SJCRH30 (cell line): ENCODE measurements at places on chromosomes 7 and 10. TPM values are rescaled to one million over a fixed set of nuclear protein-coding genes. Genes with fewer than 3 reads are reported as not detected.

DNA sequence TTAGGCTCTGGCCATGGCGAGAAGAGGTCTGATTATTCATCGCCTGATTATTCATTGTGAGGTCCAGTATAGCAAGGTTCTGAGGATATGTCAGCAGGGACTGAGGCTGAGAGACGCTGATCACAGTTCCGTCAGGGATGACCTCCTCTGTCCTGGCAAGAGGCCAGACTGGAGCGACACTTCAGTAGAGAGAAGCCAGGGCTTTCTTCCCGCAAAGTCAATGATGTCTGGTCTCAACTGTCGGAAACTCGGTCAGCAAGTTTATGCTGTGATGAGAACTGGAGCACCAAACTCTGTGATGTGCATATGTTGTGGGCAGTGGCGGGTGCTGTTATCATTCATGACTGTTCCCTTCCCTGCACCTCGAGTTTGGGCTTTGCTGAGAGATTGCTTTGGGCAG lies 29.0 kb upstream of the GNA12 start:
- no peak for DNase-seq

Gene EPHB4
- total RNA-seq: 61.7 and 62.3 TPM in 2 replicates

Gene LIPF
- not detected in 2 replicates for total RNA-seq

GRCh38 chr7:64630496-64630895 lies 35.4 kb upstream of the ZNF107 start:
- DNase-seq: peak; percentile 57

- DNase-seq: no peak
Observed at GRCh38 chr7:87404674-87405073, 59.2 kb downstream of the CROT start.

Gene HOXA10
- 16.2 and 17.2 TPM in 2 replicates for total RNA-seq

GRCh38 chr10:35875016-35875676 lies 233.1 kb upstream of the FZD8 start:
- peak; percentile 38 for DNase-seq

Gene CNPY1
- not detected in 2 replicates for total RNA-seq

GRCh38 chr7:81002421-81002820 lies 83.6 kb upstream of the SEMA3C start:
- DNase-seq: no peak

Gene PNLIPRP3
- 0.10 TPM in 1 of 2 replicates, not detected in the other for total RNA-seq

DNA sequence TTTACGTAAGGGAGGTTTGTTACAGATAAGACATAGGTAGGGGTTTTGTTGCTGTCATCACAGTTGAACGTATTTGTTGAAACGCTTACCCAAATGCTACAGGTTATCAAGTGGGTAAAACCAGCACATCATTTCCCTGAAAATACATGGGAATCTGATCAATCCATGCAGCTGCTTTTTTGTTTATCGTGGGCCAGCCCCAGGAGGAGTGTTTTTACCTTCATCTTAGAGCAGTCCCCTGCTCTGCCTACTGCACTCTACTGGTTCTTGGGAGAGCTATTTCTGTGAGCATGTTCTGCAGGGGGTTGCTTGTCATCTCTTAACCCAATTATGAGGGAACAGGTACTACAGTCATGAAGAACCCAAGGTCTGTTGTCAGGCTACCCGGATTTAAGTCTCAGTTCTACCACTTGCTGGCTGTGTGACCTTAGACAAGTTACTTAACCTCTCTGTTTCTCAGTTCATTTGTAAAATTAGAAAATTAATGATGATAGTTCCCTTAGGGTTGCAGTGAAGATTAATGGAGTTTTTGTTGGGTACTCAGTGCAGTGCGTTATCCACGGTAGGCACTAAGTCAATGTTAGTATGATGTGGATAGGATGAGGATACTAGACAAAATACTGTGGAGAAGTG lies 15.0 kb downstream of the MTURN start:
- no peak for DNase-seq

DNA sequence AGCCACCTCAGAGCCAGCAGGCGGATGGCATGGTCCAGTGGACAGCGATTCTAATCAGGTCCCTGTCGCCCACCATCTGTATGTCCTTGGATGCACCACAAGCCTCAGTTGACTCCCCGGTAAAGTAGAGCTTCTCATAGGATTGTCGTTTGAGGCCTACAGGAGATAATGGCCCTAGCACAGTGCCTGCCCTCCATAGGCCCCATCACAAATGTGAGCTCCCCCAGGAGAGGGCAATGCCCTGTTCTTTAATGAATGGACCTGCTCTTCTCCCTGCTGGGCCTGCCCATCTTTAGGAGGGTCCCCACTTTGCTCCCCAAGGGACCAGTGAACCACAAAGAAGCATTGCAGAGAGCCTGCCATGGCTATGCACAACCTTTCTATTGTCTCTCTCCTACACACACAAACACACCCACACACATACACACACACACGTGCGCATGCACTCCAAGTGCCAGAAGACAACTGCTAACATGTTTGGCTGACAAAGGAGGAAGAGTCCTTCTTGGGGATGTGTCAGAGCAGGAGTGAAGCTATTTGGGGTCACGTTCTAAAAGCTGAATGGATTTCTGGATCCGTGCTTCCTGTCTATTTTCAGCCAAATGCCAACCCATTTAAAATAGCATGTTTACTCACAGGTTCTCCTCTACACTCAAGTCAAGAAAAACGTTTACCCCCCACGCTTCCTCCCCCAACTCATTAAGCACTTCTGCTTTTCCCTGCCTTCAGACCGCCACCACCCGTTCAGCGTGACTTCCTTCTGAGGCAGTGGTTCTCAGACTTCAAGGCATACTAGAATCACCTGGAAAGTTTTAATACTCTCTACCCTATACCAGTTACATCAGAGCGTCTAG lies 196.1 kb downstream of the GRID1 start:
- no peak for DNase-seq

- no peak for DNase-seq
Observed at GRCh38 chr10:132753596-132753995, 32.4 kb downstream of the NKX6-2 start.

DNA sequence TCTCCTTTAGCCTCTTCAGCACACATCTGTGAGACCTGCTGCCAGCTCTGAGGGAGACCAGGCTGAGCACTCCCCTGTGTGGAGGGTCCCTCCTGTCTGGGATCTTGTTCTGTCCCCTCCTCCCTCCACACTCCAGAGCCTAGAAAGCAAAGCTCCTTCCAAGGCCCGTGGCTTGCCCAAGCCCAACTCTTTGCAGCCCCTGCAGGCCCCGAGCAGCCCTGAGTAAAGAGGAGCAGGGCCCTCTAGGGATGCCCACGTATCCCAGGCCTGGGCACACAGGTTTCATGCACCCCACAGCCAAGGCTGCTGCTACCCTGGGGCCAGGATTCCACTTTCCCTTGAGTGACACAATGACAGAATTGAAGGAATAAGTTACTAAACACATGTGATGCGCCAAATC lies 24.0 kb downstream of the COBL start:
- DNase-seq: no peak

DNA sequence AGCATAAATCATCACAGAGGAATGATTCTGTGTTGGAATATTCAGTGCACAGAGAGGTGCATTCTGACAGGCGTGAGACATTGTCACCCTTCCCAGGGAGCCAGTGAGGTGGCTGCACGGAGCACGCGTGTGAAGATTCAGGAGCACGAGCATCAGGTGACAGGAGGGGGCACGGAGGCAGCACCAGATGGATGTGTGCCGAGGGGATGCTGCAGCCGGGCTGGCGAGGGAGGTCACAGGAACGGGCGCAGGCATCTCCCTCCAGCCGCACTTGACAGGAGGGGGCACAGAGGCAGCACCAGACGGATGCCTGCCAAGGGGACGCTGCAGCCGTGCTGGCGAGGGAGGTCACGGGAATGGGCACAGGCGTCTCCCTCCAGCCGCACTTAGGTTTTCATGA lies 66.5 kb downstream of the DIP2C start:
- no peak for DNase-seq

- no peak for DNase-seq
Observed at GRCh38 chr7:154767821-154768415, 235.0 kb downstream of the PAXIP1 start.

GRCh38 chr7:100752994-100753393 lies 19.6 kb downstream of the ZAN start:
- DNase-seq: no peak

DNA sequence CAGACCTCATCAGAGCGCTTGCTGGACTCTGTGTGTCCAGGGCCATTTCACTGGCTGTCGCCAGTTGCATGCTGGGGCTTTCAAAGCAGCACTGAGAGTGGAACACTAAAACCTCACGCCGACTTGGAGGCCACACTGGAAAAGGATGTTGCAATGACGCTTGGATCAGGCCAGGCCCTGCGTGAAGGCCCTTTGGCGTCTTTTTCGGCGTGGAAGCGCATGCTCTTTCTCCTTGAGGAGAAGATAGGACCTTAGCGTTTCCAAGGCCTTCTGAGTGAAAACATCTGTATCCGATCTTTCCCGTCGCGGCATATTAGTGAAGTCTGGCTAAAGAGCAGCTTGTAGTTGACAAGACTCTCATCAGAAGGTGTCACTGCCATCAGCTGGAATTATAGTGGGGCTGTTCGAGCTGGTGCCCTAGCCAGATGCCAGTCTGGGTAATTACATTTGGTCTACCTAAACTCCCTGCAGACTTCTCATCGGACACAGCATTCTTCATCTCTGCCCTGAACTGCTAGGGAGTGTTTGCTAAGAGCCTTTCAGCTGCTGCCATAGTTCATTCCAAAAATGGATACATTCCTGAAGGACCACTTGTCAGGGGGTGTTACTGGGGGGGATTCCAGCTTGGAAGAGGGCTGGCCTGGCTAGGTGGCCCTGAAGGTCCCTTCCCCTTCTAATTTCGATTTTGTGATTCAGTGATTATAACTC lies 167.7 kb upstream of the TCF7L2 start:
- peak; percentile 57 for DNase-seq

DNA sequence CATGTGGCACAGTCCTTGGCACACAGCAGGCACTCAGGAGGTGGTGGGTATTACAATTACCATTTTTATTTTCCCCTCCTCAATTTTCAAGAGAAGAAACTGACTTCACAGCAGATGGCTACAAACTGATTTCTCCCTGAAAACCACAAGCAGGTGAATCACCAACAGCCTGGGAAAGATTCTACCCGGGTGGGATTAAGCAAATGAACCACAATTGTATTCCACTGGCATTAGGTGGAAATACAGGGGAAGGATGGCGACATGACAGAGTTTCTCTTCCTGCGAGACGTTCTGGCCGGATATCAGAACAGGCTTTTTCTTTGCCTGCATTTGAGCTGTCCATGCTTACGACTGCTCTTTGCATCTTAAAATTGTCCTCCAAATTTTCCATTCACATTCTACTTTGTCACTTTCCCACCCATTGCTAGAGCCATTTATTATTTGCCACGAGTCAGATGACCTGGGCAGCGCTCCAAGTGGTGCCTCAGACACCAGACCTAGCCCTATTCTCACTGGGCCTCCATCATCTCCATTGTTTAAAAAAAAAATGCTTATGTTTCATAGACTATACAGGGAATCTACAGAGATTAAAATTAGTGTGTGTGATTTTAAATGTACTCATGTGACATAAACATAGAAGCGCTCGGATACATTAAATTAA lies 4.6 kb downstream of the DENND11 start:
- DNase-seq: peak; percentile 28

- no peak for DNase-seq
Observed at GRCh38 chr7:41817386-41817785, 114.5 kb upstream of the INHBA start.

Gene LRMDA
- total RNA-seq: 0.24 TPM in 1 of 2 replicates, not detected in the other

- DNase-seq: no peak
Observed at GRCh38 chr7:65992526-65992925, 10.5 kb upstream of the GUSB start.

DNA sequence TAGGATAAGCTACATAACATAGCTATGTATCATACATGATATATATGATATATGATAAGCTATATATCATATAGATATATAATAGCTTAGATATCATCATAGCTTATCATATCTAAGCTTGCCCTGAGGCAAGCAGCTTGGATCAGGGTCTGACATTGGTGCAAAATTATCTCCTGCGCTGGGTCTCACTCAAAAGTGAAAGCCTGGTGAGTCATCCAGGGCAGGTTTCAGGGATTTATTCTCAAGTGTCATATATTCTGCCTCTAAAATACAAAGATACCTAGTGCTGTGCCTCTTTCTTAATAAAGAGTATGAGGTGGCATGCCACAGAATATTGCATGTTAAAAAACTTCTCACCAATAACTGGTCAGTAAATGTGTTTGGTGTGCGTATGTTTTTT lies 105.9 kb downstream of the CDC14C start:
- DNase-seq: no peak

- no peak for DNase-seq
Observed at GRCh38 chr10:123624086-123624485, 42.1 kb upstream of the GPR26 start.

DNA sequence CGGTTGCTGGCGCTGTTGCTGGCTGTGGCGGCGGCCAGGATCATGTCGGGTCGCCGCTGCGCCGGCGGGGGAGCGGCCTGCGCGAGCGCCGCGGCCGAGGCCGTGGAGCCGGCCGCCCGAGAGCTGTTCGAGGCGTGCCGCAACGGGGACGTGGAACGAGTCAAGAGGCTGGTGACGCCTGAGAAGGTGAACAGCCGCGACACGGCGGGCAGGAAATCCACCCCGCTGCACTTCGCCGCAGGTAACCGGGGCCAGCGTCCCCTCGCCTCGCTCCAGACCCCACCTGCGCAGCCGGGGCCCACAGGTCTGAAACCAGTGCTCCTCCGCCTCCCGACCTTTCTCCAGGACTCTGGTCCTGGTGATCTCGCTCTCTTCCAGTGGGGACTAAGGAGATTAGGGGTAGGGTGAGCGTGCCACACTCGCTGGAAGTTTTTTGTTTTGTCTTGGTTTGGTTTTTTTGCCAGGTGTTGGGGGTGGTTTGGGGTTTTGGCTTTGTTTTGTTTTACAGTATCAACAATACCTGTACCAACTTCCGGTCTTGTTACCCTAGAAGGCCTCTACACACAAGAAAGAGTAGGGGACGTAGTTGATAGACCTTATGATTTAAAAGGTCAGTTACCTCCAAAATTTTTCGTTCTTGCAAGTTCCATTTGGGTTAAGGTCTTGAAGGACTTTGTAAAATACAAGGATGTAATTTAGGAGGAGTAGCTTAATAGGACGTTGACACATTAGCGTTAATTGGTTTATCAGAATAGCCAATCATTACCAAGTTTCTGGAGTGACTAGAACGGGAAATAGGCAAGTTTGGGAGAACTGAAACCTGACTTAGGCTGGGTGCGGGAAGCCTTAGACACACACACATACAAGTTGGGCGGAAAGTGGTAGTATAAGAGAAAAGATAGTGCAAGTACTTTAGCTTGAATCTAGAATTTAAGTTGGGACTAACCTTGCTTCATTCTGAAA lies 704 bp downstream of the TNKS2 start:
- DNase-seq: no peak

Gene PRKRIP1
- total RNA-seq: 20.0 and 24.4 TPM in 2 replicates

DNA sequence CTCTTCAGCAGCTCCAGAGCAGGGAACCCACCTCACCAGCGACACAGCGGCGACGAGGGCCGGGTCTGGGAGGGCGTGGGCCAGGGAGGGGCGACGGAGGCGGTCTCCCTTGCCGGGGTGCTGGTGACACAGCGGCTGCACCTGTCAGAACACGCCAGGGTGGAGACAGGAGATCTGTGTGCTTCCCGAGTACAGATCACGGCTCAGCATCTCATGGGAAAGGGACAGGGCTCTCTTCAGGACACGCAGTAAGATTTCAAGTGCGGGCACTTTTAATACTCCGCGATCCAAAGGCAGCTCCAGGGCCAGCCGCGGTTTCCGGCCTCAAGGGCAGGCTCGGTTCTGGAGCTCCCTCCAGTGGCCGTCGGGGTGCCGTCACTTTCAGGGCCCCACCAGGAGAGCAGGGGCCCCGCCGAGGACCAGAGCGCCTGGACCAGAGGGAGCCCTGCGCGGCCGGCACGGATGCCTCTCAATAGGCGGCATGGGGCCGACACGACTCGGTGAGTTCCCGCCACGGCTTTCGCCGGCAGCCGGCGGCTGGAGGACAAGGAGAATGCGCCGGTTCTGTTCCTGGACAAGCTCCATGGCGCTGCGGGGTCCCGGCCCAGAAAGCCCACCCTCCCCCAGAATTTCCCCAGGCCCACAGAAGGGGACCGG lies 21.4 kb downstream of the GPR146 start:
- peak; percentile 73 for DNase-seq
